ENCODE measurements at places on chromosomes 16 and 17. TPM values are rescaled to one million over a fixed set of nuclear protein-coding genes. Genes with fewer than 3 reads are reported as not detected.

DNA sequence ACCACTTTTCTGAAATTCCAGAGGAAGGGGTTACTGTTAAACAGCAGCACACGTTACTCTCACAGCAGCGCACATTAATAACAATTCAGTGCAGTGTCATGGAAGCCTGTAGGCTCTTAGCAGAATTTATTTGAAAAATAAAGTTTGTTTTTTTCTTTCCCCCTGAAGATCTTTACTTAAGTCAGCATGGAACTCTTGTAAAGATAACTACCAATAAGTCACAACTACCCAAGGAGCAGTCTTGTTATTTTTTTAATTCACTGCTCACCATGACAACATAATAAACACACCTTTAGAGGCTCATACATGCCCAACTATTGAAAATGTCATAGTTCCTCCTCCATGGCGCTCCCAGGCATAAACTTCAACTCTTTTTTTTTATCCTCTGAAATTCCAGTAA is 31.8 kb upstream of the PSMD7 start:
- no peaks in the 10 kb centered on the region for H3K4me1 ChIP-seq
- H3K27me3 ChIP-seq: peaks cover 7% of the 10 kb centered on the region
- no peak for DNase-seq
- no peak overlapping the region for H3K4me3 ChIP-seq
- H3K36me3 ChIP-seq: no peaks in the 10 kb centered on the region

- H3K27me3 ChIP-seq: no peaks in the 10 kb centered on the region
- no peak overlapping the region for H3K4me3 ChIP-seq
- no peaks in the 10 kb centered on the region for H3K4me1 ChIP-seq
- H3K36me3 ChIP-seq: no peaks in the 10 kb centered on the region
- DNase-seq: no peak
- no peak overlapping the region for H3K27ac ChIP-seq
These were observed 170.4 kb downstream of the IRX5 start for GRCh38 chr16:55101026-55101425.

DNA sequence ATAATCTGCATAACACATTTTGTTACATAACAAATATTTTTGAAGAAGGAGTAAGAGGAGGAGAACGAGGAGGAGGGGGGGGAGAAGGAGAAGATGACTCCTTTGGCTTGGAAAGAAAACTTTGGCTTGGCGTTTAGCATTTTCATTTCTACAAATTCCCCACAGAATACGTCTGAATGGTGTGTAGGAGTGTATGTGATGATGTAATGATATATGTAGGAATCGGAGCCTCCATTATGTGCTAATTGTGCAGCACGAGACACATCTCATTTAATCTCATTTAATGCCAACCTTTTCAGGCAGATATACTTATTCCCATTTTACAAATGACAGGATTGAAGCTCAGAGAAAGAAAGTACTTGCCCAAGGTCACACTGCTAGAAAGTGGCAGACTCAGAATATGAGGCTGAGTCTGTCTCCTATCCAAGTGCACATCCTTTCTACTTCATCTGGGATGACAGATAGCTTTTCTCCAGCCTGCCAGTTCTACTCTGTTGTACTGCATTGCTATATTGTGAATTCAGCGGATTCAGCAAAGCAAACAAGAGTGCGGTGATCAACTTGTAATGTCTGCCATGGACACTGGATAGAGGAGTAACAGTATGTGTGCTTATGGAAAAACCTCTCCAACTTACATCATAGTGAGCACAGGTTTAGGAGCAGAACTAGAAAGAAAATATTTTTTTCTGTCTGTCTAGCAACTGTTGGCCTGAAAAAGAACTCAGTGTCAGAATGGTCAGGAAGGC is 10.4 kb upstream of the SLC47A2 start:
- no peak overlapping the region for H3K4me3 ChIP-seq
- H3K27ac ChIP-seq: no peak overlapping the region

Gene PER1
- 39.4 TPM for total RNA-seq

Data from activated CD4-positive, alpha-beta T cell treated with anti-CD3 and anti-CD28 coated beads, Interleukin-2, amount 10 ng/mL, durations not matched to agents 24 days and 14 days (primary cell).